ENCODE measurements at places on chromosomes 16 and 17.

GRCh38 chr17:9432134-9432885, 143.3 kb downstream of the STX8 start:
- no peak for DNase-seq

DNA sequence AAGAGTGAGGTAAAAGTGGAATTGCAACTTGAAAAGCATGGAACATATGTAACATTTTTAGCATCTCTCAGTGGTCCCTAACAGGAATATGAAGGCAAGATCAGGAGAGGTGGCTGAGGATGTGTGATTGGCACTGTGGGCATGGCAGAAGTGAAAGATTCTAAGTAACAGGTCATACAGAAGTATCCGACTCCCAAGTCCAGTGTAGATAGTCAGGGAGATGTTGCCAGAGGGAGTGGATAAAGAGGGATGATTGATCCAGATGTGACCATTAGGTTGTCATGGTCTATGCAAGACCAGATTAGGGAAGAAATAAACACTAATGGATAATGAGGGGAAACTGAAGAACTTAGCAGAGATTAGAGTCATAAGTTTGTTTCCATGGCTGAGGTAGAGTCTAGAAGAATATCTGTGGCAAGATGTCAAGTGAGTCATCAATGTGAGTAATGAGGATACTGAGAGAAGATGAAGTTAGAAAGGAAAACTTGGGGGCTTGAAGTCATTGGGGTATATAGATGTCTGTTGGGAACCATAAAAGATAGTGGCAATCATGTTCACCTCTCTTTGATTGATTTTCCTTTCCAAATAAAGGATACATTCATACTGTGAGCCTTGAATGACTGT, 23.9 kb upstream of the CAPNS2 start:
- DNase-seq, result no peak

GRCh38 chr16:52256310-52257078, 290.4 kb downstream of the TOX3 start:
- no peak for DNase-seq

DNA sequence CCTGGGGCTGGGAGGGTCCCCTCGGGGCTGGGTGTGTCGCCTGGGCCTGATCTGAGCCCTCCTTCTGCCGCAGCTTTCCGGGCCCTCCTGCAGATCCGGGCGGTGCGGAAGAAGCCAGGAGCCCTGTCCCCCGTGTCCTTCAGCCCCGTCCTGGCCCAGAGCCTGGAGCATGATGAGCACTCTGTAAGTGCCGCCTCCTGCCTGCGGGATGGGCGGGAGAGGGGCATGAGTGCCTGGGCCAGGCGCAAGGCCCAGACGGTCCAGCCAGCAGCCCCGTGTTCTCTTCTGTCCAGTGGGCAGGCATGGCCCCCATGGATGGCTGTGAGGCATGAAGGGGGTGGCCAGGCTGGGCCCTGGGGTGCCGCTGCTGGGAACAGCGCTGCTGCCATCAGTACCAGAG, 16.0 kb upstream of the NUDT16L1 start:
- no peak for DNase-seq

- no peak for DNase-seq
Measured at GRCh38 chr17:67260170-67260987, 15.4 kb upstream of the HELZ start.

GRCh38 chr17:44362949-44363612, 572 bp downstream of the FAM171A2 start:
- no peak for DNase-seq

DNA sequence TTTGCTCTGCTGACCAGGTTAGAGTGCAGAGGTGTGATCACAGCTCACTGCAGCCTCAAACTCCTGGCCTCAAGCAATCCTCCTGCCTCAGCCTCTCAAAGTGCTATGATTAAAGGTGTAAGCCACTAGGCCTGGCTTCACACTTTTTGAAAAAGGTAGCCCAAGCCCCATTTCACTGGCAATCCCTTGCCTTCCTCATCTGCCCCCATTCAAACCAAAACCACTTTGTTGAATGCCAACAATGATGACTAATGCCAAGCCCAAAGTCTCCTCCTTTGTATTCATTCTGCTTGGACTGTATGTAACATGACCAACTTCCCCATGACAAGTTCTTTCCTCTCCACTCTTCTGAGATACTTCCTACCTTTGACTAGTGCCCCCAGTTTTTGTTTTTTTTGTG, 33.1 kb downstream of the N4BP1 start:
- DNase-seq, result no peak

- DNase-seq, result no peak
Measured at GRCh38 chr17:9647014-9647413, 1.7 kb downstream of the USP43 start.

GRCh38 chr16:3101841-3102470, 2.9 kb upstream of the ZSCAN10 start:
- DNase-seq, result no peak

DNA sequence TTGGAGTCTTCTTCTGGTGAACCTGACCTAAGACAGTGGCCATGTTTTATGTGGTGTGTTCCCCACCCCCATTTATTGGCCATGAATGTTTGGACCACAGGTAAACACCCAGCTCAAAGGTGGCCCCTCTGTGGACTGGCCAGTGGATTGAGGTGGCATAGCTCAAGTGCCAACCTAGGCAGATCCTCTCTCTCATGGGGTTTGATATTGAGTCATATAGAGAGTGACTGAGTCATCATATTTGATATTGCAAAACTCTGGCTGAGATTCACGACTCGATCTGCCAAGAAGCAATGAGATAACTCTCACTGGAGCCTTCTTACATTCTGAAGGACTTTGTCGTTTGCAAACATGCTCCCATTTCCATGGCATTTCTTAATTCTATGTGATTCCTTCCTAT, 10.5 kb upstream of the TEKT3 start:
- DNase-seq, result no peak

DNA sequence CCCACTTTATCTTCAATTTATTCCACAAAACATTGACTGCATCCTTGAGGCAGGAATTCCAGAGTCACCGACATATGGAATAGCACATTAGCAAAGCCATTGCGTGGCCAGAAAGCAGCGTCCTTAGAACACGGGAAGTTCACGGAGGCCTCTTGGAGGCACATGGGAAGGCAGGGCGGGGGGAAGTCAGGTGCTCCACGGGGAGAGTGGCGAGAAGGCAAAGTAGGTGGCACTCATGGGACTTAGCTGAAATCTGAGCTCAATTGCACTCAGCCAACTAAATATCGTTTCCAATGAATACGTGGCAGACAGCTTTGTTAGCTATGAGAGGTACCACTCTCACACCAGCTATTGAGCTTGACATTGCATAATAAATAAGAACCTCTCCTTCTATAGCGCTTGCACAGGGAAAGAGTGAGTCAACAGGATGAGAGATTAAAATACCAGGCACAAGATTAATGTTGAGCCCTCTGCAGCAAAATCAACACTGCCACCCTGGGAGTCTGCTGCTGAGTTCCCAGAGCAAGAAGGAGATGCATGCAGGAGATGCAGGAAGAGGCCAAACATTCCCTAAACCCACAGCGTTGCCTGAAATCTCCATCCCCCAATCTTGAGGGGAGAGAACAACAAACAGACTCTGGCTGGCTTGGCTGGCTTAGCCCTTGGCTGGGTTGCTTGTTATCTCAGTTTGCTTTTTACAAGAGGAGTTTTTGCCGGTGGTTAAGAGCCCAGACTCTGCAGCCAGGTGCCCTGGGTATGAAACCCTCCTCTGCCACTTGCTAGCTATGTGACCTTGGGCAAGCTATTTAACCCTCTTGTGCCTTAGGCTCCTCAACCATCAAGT, 28.8 kb downstream of the ABCC12 start:
- no peak for DNase-seq

- no peak for DNase-seq
Measured at GRCh38 chr17:73430165-73430680, 118.4 kb upstream of the CDC42EP4 start.

DNA sequence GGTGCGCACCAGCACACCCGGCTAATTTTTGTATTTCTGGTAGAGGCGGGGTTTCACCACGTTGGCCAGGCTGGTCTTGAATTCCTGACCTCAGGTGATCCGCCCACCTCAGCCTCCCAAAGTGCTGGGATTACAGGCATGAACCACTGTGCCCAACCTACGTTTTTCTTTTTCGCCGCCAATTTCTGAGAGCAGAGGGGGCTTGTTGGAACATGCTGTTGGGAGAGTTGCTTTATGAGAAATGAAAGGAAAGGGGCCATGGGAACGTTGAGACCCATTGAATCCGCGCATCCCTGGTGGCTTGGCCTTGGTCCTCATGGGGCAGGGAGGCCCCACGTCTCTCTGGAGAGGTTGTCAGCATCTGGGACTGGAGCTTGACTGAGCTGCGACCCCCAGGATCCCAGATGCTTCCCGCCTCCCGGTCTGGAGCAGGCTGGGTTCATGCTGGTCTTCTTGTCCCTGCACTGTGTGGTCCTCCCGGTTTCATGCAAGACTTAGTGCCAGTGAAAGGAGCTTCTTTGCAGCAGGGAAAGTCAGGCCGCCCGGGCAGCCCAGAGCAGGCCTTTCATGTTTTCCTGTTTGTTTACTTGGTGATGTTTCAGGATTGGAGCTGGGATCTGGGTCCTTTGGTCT, 22.8 kb downstream of the CRISPLD2 start:
- no peak for DNase-seq

DNA sequence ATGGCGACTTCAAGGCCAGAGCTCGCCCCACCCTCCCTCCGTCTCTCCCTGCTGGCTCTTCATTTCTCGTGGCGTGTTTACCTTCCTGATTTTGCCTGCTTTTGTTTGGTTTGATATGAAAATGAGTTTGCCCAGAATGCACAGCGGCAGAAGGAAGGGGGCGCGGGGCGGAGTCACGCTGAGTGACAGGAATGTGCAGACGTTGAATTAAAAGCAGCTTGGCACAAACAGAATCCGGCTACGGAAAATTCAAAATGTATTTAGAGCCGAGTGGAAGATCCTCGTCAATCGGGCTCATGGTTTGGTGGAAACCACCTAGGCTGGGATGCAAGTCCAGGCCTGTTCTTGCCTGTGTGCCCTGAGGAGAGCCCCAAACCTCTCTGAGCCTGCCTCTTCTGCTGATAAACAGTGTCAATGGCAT, 102.7 kb downstream of the SDK2 start:
- no peak for DNase-seq

DNA sequence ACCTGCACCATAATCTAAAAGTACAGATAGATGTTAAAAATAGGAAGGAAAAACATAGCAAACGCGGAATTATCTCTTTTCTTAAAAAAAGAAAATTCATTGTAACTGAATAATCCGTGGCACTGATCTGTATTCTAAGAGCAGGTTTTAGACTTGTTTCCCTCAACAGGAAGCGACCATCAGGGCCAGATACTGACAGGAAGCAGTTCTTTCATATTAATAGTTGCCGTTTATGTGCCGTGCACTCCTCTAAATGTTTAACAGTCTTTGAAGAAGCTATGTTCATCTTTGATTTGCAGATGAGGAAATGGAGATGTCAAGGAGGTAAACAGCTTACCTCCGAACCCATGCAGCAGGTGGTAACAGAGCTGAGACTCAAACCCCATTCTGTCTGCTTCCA, 23.6 kb downstream of the DYNLRB2 start:
- DNase-seq, result no peak

DNA sequence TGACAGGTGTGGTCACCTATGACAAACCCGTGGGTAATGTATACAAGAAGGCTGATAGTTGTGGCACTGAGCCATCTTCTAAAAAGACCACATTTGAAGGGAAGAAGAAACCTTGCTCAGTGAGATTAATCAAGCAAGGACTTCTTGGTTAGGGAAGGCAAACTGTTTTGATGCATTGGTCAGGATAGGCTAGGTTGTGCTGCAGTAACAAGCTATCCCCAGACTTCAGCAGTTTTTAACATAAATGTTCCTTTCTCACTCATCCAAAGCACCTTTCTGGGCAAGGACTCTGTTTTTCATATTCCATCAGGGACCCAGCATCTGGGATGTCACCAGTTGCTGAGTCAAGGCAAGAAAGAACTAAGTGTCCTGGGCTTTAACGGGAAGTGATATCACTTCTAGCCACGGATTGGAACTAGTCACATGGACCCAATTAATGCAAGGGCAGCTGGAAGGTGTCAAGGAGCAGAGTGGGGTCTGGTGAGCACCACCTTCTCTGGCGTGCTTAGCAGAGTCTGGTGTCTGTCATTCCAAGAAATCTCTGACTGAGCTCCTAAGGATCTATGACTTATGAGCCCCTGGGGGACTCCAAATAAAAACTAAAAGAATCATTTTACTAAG, 52.0 kb upstream of the CCL2 start:
- no peak for DNase-seq

- DNase-seq, result no peak
Measured at GRCh38 chr16:31219154-31219741, 2.3 kb upstream of the PYDC1 start.

- DNase-seq, result no peak
Measured at GRCh38 chr17:41939044-41939692, 8.8 kb downstream of the ODAD4 start.

GRCh38 chr16:5430598-5430997, 333.0 kb upstream of the EEF2KMT start:
- no peak for DNase-seq

DNA sequence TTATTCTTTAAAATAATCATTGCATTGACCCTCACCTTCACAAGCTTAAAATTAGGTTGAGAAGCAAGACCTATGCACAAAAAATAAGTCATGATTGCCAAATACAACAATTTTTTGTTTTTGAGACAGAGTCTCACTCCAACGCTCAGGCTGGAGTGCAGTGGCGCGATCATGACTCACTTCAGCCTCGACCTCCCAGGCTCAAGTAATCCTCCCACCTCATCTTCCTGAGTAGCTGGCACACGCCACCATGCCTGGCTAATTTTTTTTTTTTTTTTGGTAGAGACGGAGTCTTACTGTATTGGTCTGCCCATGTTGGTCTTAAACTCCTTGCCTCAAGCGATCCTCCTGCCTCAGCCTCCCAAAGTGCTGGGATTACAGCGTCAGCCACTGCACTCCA, 24.2 kb downstream of the ZNF652 start:
- no peak for DNase-seq

- no peak for DNase-seq
Measured at GRCh38 chr17:40331743-40332641, 23.0 kb downstream of the RARA start.

- no peak for DNase-seq
Measured at GRCh38 chr17:79950306-79950705, 85.4 kb downstream of the TBC1D16 start.

GRCh38 chr16:76900285-76901263, 290.4 kb upstream of the MON1B start:
- no peak for DNase-seq

- DNase-seq, result no peak
Measured at GRCh38 chr16:48047720-48048119, 108.1 kb downstream of the ABCC12 start.

DNA sequence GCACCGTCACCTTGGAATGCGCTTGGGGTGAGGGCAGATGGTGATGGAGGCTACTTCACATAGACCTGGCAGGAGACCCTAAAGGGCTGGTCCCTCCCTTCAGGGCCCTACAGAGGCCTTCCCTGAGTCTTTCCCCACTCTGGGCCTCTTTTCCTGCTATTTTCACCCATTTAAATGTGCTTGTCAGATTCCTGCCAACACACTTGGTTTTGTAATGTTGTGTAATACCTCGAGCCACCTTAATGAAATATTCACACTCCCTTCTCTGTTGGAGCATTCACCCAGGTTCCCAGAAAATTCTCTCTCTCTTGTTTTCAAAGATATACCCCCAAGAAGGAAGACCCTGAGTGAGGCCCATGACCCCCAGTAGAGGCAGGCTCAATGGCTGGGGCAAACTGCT, 456.6 kb upstream of the DYNLRB2 start:
- no peak for DNase-seq

GRCh38 chr16:16763449-16763848, 384.5 kb downstream of the NPIPA7 start:
- DNase-seq, result no peak

Measured in activated CD4-positive, CD25-positive, alpha-beta regulatory T cell (primary cell).